Sigmoid colon (tissue), 7 donors: ENCODE measurements at places on chromosomes 6 and 20. TPM values are rescaled to one million over a fixed set of nuclear protein-coding genes. Genes with fewer than 3 reads are reported as not detected.

WFDC10B gene
- total RNA-seq = not detected

TP53TG5 gene
- 0.36 TPM for total RNA-seq

- no peak for DNase-seq
These were observed 95.4 kb downstream of the MAP3K5 start for GRCh38 chr6:136696783-136697364.

- no peak for DNase-seq
These were observed 1.6 kb upstream of the SLC17A5 start for GRCh38 chr6:73655341-73655917.

GRCh38 chr6:107179004-107179403 lies 63.7 kb upstream of the BEND3 start:
- no peak for DNase-seq

GRCh38 chr6:107021446-107022185 lies 6.4 kb upstream of the MTRES1 start:
- no peak for DNase-seq

GRCh38 chr6:53737746-53738145 lies 57.1 kb upstream of the LRRC1 start:
- DNase-seq = no peak

DNA sequence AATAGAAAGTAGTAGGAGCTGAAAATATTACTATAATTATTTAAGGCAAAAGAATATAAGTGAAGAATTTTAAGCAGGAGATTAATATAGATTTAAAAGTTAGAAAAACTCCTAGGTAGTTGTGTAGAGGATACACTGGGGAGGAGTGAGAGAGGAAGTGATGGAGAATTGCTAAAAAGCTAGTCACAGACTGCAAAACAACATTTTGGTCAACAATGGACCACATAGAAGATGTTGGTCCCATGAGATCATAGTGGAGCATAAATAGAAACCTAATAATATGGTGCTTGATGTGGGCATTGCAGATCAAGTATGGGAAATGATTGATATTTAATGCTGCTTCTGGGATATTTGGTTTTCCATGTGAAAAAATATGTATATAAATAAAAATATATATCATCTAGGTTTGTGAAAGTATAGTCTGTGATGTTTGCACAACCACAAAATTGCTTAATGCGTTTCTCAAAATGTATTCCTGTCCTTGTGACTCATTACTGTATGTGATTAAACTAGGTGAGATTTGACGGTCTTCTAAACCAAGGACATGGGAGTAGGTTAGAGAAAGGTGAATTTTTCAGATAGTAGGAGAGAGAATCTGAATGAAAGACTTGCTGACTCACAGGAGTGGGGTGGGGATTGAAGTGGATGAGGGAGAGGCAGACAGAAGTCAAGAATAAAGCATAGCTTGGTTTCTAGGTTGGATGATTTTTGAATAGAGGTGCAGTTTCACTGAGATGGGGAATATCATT lies 174.0 kb downstream of the BCKDHB start:
- no peak for DNase-seq

GRCh38 chr20:23622839-23623343 lies 14.9 kb downstream of the CST3 start:
- DNase-seq = peak; percentile 90

- no peak for DNase-seq
These were observed 15.9 kb upstream of the ZNF133 start for GRCh38 chr20:18272451-18272850.

DNA sequence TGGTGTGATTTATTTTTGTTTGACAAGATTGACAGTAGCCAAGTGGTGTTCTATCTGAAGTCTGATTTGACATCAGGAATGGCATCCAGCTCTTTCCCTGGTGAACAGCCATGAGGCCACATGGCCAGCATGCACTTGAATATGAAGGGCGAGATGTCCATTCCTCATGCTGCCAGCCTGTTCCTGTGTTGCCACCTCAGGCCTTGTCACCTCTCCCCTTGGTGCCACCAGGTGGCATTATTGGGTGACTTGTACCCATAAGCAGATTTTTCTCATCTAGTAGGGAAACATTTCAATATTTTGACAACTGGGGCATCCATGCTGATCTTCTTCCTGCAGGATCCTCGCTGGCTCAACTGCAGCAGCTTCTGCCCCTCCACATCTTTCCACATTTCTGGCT lies 199.1 kb downstream of the ERMARD start:
- no peak for DNase-seq

- DNase-seq = peak; percentile 7
These were observed 1.5 kb downstream of the NELFCD start for GRCh38 chr20:58982406-58983114.
